ENCODE measurements at places on chromosomes 3 and 15.

GRCh38 chr15:93241696-93242585, 152.9 kb upstream of the RGMA start:
- no peak for DNase-seq

- no peak for DNase-seq
Observed at GRCh38 chr3:58522759-58523425, 14.1 kb downstream of the ACOX2 start.

- DNase-seq, result no peak
Observed at GRCh38 chr3:149258298-149258697, 36.7 kb upstream of the CP start.

DNA sequence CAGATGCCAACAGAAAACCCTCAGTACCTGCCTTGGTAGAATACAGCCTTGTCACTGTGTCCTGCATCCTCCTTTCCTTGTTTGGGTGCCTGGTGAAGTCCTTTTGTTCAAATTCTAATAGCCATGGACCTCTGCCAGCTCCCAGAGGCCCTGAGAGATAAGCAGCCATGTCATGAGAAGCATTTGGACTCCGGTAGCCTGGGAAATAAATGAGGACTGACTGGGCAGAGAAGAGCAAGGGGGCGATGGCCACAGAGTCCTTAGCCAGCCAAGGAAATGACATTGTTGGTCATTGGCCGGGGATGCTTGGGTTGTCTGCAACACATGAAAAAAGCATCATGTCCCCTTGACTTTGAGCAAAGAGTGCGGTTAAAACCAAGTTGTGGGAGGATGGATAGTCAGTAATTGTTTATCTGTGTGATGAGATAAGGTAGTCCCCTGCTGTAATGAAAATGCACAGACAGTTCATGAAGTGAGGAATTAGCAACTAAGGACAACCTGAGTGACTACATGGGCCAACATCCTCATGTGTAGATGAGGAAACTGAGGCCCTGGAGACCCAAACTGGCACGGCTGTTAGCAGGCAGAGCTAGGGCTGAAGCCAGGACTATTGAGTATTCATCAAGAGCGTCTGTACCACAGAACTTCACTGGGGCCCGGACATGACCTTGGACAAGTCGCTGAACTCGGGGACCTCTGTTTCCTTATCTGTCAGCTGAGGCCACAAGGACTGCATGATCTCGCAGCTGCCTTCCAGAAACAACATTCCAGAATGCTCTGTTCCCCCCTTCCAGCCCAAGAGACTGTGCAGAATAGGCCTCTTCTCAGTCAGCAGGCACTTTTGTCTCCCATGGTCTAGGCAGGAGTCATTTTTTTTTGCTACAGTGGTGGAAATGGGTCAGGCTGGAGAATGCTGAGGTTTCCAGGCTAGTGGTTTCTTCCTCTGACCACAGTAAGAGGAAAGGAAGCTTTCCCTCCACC, 90.5 kb upstream of the CTDSPL start:
- no peak for DNase-seq

GRCh38 chr15:68114356-68114755, 60.2 kb downstream of the PIAS1 start:
- DNase-seq, result no peak

- no peak for DNase-seq
Observed at GRCh38 chr3:143266511-143266910, 146.9 kb downstream of the CHST2 start.

DNA sequence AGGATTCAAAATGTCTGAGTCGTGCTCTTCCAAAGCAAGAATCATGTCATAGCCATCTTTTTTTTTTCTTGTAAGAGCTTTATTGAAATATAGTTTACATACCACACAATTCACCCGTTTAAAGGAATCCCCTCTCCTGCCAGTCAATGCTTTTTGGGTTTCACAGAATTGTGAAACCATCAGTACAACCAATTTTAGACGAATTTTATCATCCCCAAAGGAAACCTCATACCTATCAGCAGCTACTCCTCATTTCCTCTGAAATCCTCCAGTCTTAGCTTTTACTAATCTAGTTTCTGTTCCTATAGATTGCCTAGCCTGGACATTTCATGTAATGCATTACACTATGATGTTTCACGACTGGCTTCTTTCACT, 39.6 kb downstream of the ADIPOQ start:
- no peak for DNase-seq

DNA sequence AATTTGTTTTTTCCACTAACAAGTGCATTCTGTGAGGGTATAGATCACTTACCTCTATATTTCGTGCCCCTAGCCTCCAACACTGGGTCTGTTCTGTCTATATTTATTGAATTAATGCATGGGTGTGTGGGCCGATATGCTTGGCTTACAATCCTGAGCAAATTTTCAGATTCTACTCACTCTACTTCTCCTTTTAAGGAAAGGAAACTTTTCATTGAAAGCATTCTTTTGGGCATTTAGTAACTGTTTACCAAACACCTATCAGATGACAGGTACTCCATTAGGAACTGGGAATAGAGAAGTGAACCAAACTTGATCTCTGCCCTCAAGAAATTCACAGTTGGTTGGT, 60.5 kb downstream of the TLE3 start:
- DNase-seq, result no peak

DNA sequence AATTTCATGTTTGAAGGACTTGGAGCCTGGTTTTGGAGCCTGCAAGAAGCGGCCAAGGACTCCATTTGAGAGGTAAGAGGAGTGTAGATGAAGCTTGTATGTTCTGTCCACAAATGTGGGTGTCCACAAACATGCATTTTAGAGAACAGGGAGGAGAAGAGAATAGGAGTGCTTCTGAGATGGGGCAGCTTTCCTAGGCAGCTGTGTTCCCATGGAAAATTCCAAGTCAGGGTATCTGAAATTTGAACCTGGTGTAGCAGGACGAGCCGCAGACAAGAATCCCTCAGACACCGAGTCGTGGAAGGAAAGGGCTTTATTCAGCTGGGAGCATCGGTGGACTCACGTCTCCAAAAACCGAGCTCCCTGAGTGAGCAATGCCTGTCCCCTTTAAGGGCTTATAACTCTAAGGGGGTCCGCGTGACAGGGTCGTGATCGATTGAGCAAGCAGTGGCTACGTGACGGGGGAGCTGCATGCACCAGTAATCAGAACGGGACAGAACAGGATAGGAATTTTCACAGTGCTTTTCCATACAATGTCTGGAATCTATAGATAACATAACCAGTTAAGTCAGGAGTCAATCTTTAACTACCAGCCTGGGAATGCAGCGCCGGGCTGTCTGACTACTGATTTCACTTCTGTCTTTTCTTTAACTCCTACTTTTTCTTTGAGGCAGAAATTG, 71.4 kb upstream of the WDR72 start:
- no peak for DNase-seq

DNA sequence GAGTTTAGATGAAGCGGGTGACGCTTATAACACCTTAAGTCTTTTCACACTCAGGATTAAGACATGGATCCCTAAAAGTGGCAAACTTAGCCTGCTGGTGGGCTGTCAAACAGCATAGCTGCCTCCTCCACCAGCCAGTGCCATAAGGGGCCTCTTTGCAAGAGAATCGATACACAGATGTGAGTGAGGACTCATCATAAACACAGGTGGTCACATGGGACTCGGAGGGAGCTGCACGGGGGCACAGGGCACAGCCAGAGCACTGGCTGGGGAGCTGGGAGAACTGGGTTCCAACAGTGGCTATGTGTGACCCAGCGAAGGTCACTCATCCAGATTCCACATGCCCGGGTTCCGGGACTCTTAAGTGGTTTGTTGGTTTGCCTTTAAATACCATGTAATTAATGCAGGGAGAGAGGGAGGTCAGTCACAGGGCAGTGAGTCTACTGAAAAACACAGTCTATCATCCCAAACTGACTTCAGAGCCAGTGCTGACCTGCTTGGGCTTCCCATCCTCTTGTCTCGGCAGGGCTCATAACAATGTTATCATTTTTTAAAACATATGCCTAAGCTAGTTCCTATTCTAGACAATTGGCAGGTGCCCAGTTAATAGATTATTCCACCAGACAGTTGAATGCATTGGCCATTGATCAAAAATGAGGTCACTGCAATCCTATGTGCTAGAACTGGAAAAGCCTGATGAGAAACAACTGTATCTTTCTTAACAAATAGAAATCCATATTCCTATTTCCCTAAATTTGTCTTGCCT, 51.8 kb downstream of the SLC12A8 start:
- DNase-seq, result no peak

DNA sequence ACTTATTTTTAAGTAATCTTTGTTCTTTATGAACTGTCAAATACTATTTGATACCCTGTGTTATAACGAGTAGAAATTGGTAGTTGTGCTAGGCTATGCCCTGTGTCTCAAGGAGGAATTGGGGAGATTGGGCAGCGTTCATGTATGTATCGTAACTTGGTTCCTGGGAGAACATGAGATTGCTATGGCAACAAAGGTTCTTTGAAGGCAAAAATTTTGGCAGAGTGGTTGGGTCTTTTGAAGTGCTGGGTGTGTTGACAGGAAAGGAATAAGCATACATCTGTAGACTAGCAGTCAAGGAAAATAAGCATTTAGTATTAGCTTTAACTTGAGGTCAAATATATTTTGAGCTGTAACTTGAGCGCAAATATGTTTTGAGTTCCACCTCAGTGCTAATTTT, 45.3 kb downstream of the TCF12 start:
- DNase-seq, result no peak

DNA sequence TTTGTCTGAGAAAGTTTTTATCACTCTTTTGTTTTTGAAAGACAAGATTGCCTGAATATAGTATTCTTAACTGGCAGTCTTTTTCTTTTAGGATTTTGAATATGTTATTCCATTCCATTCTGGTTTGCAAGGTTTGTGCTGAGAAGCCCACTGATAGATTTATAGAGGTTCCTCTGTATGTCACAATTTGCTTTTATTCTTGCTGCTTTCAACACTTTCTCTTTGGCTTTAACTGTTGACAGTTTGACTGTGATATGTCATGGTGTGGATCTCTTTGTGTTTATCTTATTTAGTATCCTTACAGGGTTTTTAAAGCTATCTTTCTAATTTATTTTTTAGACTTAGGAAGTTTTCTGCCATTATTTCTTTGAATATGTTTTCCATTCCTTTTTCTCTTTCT, 331.2 kb upstream of the ATP11B start:
- DNase-seq, result no peak

DNA sequence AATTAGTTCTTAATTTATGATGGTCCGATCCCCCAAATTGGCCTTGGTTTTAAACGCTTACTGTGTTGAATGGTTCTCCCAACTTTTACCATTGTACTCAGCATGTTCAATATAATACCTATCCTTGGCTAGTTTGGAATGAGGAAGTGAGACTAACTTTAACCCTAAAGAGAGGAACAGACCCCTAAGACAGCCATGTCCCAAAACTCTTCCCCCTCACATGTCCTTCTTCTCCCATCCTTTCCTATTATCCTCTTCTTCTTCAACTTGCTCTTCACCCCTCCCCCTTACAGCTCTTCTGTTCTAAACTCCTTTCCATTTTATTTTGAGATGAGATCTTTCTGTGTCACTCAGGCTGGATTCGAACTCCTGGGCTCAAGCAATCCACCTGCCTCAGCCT, 116.5 kb downstream of the RBMS3 start:
- DNase-seq, result no peak

DNA sequence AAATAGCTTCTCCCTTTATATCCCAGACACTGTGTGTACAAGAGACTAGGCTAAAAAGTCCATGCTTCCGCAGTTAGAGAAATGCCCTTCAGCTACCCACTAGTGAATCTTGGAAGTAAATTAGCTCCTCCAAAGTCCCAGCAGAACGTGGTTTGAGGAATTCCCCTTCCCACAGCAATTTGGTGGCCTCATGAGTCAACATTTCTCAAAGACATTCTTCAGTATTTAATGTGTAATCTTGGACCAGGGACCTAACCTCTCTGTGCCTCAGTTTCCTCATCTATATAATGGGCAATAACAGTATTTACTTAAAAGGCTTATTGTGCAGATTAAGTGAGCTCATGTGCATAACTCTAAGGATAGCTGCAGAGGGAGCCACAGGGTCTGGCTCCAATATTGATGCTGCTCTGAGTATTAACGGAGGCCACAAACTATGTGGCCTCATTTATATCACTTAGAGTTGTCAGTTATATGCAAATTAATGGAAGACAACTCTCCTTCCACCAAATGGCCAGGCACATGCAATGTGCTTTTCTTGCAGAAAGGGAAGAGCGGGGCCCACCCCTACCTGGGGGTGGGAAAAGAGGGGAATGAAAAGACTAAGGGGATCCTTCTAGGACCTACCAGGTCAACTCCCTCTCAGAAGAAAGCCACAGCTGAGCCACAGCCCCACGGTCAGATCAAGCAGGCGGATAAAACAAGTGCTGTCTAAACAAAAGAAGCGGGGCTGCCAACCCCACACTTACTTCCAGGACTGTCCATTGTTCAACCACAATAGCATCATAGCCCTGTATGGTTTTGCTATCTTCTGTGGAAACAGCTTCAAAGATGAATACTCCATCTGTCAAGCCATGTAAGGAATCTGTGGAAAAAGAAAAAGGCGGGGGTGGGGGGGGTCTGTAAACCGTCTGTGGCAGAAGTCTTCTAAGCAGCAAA, 92.4 kb downstream of the OXNAD1 start:
- no peak for DNase-seq

- DNase-seq, result no peak
Observed at GRCh38 chr3:134978658-134979057, 183.6 kb downstream of the EPHB1 start.

DNA sequence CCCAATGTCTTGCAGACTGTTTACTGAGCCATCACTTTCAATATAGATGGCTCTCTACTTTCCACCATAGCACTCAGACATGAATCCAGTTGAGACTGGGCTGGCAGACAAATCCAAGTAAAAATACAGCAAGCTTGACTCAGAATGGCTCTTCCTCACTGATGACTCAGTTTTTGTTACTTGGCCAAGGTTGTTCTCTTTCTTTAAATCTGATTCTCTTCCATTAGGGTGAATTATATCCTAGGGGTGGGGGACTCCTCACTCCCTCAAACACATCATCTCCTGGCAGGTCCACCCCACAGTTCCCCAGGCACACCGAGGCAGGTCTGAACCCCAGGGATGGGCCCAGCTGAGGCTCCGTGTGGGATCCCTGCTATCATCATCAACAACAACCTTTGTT, 157.9 kb downstream of the MEX3B start:
- DNase-seq, result no peak

DNA sequence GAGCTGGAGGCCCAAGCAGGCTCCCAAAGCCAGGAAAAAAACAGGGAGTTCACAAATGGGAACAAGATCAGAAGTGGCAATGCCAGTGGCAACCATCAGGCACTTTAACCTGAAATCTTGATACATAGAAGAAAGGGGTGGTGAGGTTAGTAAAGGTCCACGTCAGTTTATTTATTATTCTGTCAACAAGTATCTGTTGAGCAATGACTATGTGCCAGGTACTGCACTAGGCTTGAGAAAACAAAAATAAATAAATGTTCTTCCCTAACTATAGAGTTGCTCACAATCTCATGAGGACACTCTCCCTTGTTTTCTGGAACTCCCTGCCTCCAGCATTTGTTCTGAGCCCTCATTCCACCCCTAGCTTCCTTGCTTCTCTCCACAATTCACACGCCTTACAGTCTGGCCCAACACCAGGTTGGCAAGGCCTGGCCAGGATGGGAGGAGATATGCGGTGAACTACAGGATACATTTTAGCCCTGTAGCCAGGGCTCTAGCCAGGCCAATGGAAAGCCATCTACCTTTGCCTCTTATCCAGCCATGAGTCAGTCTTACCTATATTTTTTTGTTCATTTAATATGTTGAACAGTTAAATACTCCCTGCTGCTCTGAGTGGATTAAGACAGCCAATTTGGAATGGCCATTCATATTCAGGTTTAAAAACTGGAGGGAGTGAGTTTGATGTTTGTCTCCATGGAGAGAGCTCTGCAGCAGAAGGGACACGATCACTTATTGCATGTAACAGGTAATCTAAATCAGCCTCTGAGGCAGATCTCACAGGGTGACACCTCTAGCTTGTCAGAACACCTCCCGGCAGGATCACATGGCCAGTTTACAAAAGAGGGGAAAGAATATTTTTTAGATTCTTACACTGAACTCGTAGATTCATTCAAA, 161.9 kb upstream of the ATP11B start:
- DNase-seq, result no peak

Measured in tibial nerve (tissue), 4 donors.